Retina (tissue), 1 donor: ENCODE measurements at places on chromosomes 2 and 18.

DNA sequence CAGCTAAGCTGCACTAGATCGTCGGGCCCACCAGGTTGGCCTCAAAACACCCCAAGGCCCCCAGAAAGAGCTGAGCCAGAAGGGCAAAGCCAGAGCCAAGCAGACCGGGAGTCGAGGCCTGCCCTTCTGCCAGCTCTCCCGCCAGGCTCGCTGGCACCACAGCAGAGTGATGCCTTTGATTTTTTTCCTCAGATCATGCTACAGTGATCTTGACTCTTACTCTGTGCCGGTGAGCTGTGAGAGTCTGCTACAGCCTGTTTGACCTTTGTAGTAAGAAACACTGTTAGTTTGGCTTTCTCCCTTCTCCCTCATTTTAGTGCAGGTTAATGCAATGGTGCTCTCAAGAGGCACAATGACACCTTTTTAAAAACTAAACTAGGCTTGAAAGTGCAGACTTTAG, 97.8 kb downstream of the ESCO1 start:
- DNase-seq: no peak

DNA sequence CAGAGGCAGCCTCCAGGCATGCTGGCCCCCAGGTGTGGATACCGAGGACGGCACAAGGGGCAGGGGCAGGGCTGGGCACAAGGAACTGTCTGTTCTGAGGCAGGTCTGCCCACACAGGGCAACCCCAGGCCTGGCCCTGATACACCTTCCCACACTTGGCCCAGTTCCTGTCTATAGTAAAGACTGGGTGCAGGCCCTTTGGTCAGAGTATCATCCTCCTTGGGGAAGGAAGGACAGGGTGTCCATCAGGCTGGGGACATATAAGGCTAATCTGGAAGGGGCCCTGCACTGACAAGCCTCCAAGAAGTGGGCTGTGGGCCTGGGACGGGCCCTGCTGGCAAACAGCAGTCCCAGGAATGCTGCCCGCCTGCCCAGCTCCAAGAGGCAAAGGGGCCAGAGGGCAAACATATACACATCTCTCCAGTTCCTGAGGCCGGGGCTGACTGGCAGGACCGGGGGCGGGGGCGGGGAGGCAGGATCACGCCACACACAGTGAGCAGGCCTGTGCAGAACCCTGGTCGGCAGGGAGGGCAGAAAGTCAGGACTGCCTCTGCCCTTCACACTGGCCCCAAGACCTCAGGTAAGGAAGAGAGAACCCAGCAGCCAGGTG, 18.9 kb downstream of the SDC1 start:
- DNase-seq: no peak

- DNase-seq: no peak
Measured at GRCh38 chr2:187505065-187505672, 49.1 kb downstream of the TFPI start.

DNA sequence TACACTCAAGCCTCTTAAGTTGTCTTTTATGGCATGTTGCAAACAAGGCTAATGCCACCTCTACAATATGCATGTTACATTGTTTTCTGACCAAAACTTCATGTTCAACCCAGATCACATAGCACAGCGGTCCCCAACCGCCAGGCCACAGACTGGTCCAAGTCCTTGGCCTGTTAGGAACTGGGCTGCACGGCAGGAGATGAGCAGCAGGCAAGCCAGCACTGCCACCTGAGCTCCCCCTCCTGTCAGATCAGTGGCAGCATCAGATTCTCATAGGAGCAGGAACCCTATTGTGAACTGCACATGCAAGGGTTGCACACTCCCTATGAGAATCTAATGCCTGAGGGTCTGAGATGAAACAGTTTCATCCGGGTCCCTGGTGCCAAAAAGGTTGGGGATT, 324.8 kb upstream of the CHAC2 start:
- peak; percentile 21 for DNase-seq

GRCh38 chr2:173909846-173910245, 55.3 kb downstream of the SP3 start:
- no peak for DNase-seq

- no peak for DNase-seq
Measured at GRCh38 chr2:9232886-9233285, 26.3 kb downstream of the ASAP2 start.

DNA sequence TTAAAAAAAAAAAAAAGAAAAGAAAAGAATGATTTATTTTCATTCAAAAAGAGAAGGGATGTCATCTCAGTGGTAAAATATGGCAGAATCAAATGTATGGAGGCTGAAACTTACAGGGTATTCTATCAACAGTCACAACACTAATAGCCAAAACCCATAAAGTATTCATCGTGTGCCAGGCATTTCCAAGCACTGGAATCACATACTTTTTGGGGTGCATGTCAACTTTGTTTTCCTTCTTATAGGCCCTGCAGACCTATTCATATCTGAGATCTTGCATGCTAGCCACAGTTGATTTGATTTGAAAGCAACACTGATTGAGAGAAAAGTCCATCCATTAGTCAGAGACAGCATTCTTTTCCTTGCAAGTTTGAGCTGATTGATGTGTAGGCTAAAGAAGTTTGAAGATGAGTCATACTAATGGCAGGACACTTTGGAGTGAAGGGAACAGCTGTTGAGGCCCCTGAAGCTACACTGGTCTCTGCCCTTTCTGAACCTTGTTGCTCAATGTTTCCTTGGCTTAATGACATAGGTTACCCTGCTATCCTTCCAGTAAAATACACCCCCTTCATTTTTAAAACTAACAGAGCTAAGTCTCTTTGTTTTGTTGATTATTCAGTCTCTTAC, 22.0 kb downstream of the KATNAL2 start:
- DNase-seq: no peak

GRCh38 chr18:13605477-13605876, 120.9 kb downstream of the FAM210A start:
- DNase-seq: no peak

GRCh38 chr2:109459485-109459884, 154.3 kb downstream of the SEPTIN10 start:
- no peak for DNase-seq

GRCh38 chr2:24332791-24333540, 27.4 kb downstream of the ITSN2 start:
- DNase-seq: no peak

DNA sequence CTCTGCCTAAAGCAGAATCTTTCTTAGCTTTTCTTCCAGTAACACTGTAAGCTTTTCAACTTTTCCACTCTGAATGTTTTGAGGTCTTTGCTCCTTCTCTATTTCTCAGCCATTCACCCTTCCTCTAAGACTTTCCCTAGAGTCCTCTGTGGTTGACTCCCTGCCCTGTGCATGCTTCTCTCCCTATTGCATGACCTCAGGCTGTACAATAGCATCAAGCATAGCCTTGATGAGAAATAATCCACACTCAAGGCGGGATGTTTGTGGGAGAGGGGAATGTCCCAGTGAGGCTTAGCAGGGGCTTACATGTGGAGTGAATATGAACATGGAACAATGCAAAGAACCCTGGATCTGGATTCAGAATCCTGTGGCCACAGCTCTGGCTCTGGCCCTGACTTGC, 48.4 kb upstream of the IGFBP5 start:
- DNase-seq: no peak

GRCh38 chr2:108612153-108612513, 77.9 kb downstream of the LIMS1 start:
- no peak for DNase-seq

DNA sequence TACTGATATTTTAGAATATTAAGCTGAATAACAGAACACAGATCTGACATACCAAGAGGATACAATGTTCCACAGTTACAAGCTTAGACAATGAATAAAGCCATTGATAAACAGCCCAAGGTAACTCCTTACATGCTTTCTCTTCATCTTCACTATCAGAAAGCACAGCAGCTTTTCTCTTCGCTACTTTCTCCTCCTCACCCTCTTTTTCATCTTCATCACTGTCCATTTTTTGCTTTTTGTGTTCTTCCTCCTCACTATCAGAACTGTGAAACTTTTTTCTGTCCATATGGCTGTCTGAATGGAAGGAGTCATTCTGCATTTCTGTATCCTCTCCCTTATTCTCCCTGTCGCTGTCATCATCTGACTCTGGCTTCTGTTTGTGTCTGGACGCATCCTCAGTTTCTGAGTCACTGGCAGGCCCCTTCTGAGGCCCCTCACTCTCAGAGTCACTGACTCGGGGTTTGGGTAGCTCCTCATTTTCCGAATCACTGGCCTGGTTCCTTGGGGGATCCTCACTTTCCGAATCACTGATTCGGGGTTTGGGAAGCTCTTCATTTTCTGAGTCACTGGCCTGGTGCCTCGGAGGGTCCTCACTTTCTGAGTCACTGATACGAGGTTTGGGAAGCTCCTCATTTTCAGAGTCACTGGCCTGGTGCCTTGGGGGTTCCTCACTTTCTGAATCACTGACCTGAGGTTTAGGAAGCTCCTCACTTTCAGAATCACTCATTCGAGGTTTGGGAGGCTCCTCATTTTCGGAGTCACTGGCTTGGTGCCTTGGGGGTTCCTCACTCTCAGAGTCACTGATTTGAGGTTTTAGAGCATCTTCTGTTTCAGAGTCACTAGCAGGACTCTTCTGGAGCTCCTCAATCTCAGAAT, 21.5 kb downstream of the IWS1 start:
- no peak for DNase-seq

DNA sequence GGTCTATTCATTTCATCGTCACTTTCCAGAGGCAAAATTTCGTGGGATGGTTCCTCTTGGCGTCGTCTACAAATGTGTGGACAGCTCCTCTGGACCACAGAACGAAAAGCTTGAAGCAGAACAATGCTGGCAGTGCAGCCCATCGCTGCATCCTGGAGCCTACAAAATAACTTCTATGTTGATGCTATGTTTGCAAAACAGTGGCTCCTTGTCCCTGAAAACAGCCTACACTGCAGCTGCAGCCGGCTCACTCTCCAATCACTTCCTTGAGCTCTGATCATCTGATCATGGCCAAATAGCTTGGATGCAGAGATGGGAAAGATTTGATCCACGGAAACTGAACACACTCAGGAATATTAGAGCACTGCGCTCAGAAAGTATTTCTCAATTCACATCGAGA, 60.0 kb downstream of the DOCK10 start:
- DNase-seq: peak; percentile 19

DNA sequence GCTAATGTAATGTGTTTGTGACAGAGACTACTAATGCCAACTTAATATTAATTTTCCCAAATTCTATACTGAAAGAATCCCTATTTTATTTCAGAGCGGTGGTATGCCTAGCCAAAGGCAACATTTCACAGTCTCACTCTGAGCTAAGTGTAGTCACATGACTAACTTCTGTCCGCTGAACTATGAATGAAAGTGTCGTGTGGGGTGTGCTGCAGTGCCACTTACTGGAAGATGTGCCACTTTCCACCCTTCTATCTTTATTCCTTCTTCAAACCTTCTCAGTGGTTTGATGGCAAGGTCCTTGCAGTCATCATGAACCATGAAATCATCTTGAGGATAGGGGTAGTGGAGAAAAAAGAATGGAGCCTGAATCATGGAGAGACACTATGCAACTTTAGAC, 47.3 kb upstream of the C1D start:
- no peak for DNase-seq

DNA sequence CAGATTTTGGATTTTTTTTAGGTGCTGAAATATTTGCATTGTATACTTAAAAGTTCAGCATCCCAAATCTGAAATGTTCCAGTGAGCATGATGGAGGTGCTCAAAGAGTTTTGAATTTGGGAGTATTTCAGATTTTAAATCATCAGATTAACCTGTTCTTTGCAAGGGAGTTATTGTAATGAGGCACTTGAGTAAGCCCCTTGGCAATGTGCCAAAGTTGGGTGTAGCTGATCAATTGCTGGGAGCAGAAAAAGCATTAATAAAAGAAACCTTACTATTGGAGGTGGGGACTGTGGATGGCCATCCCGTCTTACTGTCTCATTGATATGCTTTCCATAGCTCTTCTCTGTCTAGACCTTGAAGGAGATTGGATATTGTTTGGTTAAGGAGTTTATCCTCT, 28.3 kb downstream of the MALT1 start:
- DNase-seq: no peak

DNA sequence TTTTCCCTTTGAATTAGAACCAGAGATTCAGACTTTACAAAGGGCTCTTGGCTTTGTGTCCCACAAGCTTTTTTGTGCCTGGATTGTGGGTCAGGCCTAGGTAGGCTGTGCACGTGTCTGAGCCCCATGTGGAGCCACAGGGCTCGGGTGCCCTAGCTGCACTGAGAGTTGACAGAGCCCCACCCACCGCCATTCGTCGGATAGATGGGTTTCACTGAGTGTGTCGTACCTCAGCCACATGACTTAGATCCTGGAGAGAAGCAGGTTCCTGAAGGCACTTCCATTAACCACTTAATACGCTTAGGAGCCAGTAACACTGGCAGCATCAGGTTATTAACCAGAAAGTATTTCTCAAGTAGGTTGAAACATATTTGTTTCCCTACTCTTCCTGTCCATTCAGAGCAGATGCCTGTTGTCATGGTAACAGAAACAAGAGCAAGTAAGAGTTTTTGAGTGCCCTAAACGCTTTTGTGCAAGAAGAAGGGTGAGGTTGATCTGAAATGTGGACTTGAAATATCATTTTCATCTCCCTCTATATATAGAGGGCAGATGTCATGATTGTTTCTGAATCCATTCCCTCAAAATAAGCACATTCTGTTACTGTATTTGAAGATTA, 30.0 kb downstream of the ADCYAP1 start:
- DNase-seq: no peak

DNA sequence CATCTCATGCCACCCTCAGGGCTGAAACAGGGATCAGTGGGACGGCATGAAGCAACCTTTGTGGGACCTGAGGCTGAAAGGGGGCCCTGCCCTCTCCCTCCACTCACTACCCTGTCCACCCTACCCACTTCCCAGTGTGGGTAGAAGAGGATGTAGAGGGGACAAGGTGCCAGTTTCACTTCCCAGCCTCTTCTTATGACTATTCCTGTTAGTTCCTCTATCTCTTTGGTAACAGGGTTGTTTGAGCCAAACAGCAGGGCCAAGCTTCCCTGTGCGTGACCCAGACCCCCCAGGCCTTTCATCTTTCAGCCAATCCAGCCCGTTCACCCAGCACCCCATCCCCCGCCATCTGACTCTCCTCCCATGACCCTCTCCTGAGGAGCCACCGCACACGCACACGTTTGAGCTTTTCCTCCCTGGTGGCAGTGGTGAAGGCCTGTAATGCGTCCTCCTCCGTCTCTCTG, 82.3 kb downstream of the STPG4 start:
- DNase-seq: no peak

- no peak for DNase-seq
Measured at GRCh38 chr2:144215701-144216675, 303.9 kb downstream of the ZEB2 start.

DNA sequence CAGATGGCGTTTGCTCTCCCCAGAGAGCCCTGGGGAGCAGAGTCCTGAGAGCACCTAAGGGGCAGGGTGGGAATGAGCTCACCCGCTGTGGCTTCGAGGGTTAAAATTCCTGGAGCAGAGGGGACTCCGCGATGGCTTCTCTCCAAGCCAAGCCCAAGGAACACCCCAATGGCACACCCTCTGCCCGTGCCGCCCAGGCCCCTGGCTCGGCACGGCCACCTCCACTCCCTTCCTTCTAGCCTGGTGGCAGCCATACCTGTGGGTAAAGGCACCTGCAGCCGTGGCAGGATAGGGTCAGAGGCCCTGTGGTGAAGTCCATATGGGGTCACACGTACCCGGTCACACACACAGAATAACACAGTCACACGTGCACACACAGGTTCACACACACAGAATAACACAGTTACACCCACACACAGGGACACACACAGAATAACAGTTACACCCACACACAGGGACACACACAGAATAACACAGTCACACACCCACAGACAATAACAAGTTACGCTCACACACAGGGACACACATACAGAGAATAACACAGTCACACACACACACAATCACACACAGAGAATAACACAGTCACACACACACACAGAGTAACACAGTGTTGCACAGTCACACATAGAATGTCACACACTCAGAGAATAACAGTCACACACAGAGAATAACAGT, 50.5 kb downstream of the RAMP1 start:
- DNase-seq: no peak

- DNase-seq: no peak
Measured at GRCh38 chr2:118049140-118049815, 35.4 kb upstream of the CCDC93 start.
